ENCODE measurements at places on chromosomes 3 and 15. TPM values are rescaled to one million over a fixed set of nuclear protein-coding genes. Genes with fewer than 3 reads are reported as not detected.

- H3K27me3 ChIP-seq, result no peaks in the 10 kb centered on the region
- no peak overlapping the region for H3K27ac ChIP-seq
- H3K4me3 ChIP-seq, result no peak overlapping the region
- no peak for DNase-seq
- H3K4me1 ChIP-seq, result no peaks in the 10 kb centered on the region
- no peaks in the 10 kb centered on the region for H3K36me3 ChIP-seq
Observed at GRCh38 chr15:82176542-82176941, 86.0 kb downstream of the EFL1 start.

- no peaks in the 10 kb centered on the region for H3K36me3 ChIP-seq
- DNase-seq, result no peak
- no peak overlapping the region for H3K4me3 ChIP-seq
- H3K4me1 ChIP-seq, result no peaks in the 10 kb centered on the region
Observed at GRCh38 chr3:190988102-190988501, 125.6 kb upstream of the GMNC start.

DNA sequence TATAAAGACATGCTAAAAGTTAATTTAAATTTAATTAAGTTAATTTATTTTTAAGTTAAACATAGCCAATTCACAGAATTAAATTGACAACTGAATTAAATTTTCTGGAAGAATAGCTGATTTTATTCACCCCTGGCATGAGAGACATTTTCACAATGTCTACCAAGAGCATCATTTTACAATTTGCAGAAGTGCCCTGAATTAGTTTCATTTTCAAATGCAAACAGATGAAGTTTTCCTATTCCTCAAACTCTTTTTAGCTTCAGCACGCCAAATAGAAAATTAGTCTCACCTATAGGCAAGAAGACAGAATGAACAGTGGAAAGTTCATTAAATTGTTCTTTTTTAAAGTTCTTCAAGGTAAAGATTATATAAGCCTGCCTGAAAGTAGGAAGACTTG lies 259.3 kb downstream of the ZBBX start:
- no peaks in the 10 kb centered on the region for H3K27me3 ChIP-seq
- no peaks in the 10 kb centered on the region for H3K36me3 ChIP-seq
- no peak overlapping the region for H3K27ac ChIP-seq
- H3K4me1 ChIP-seq, result no peaks in the 10 kb centered on the region
- DNase-seq, result no peak

- H3K27me3 ChIP-seq, result no peaks in the 10 kb centered on the region
- H3K27ac ChIP-seq, result no peak overlapping the region
- no peaks in the 10 kb centered on the region for H3K4me1 ChIP-seq
Observed at GRCh38 chr15:51758645-51759044, 7.2 kb downstream of the TMOD2 start.

Gene ACKR2
- 0.42 TPM for total RNA-seq

Gene ZNF609
- total RNA-seq, result 65.3 TPM

Measured in CD4-positive, alpha-beta T cell (primary cell).